SHP77 treated with DMSO at 0.1 percent for 48 hours (cell line): ENCODE measurements at places on chromosomes 13 and 19.

DNA sequence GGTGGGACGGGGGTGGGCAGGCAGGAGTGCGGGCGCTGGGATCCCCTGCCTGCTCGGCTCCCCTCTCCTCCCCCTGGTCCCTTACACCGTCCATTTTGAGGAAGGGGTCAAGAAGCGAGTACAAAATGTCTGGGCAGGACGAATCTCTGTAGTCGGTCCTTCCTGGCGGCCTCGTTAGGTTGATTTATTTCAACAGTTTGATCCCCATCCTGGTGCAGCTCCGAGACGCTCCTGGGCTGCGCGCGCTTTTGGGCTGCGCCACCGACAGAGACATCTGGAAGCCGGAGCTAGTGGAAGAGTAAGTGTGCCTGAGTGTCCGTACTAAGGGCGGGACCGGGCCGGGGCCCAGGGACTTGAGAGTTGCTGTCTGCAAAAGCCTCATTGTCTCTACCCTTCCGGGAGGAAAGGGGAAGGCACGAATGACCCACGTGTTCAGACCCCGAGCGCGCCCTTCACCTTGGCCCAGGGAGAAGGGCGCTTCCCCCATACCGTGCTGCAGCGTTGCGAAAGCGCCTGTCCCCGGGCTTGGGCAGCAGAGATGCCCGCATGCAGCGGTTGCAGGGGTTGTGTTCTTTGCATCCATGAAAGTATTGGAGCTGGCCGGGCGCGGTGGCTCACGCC, 1.8 kb downstream of the ZNF114 start:
- no peak for DNase-seq

DNA sequence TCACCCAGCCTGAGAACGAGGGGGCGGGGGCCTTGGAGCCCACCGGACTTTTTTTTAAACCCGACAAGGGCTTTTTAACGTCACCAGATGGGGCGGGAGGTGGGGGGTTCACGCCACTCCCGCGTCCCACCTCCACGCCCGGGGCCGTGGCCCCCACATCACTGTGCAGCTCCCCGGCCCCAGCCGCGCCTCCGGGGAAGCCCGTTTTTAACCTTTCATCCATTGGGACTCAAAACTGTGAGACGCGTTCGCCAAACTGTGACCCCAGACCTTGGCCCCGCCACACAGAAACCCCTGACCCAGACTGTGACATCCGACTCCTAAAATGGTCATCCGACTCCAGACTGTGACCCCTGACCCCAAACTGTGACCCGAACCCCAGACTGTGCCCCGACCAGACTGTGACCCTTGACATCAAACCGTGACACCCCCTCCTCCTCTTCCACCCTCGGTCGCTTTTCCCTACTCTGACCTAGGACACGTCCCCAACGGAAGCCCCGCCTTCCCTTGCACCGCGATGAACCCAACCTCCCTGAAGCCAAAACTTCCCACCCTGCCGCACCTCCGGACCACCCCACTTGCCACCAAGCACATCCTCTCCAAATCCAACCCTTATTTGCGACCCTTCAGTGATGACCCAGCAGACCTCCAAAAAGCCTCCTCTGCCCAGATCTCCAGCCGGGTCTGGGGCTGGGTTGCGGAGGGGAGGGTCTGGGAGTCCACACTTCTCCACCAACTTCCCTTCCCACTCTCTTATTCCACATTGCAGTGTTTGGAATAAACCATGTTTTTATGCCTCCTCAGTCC, 1.5 kb upstream of the GRWD1 start:
- no peak for DNase-seq

GRCh38 chr13:45876781-45877180, 25.2 kb upstream of the SIAH3 start:
- DNase-seq = no peak

DNA sequence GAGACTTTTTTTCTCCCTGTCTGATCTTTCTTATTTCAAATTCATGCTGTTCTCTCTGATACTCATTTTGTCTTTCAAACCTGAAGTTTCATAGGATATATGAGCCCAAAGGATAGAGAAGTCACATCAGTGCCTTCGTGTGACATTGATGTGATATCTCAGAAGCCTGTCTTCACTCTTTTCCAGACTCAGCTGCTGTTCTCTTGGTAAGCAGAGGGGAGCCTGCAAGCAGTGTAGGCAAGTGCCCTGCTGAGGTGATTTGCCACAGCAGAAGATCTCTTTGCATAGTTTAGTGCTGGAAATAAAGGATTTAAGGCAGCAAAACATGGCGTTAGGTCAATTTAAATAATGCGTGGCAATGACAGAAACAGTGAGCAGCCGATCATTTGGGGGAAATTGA, 346.7 kb downstream of the ITGBL1 start:
- no peak for DNase-seq

GRCh38 chr13:113500530-113501265, 10.2 kb upstream of the DCUN1D2 start:
- no peak for DNase-seq

- DNase-seq = no peak
These were observed 122.2 kb downstream of the KDM4B start for GRCh38 chr19:5091018-5091683.

- no peak for DNase-seq
These were observed 15.4 kb downstream of the CERS4 start for GRCh38 chr19:8224394-8225145.

- DNase-seq = no peak
These were observed 31.3 kb upstream of the ADGRL1 start for GRCh38 chr19:14237014-14237941.

DNA sequence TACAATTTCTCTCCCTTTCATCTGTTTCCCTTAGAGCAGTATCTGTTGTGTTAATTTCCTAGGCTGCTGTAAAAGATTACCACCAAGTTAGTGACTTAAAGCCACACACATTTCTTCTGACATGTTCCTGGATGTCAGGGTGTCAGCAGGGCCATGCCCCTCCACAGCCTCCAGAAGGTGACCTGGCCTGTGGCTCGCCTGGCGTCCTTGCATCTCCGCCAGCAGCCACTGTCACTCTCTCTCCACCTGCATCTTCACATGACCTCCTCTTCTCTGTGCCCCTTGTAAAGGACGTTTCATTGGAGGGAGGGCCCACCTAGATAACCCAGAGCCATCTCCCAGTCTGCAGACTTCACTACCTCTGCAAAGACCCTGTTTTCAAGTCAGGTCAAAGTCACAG, 61.3 kb downstream of the SLC7A9 start:
- DNase-seq = no peak

- no peak for DNase-seq
These were observed 326.3 kb downstream of the DCLK1 start for GRCh38 chr13:35804901-35805300.

GRCh38 chr13:48210178-48210577, 22.8 kb upstream of the ITM2B start:
- DNase-seq = no peak

GRCh38 chr19:40070058-40070457, 14.0 kb upstream of the ZNF780B start:
- no peak for DNase-seq
